ENCODE measurements at places on chromosomes 2 and 18. TPM values are rescaled to one million over a fixed set of nuclear protein-coding genes. Genes with fewer than 3 reads are reported as not detected.

The IL36B gene
- total RNA-seq = not detected

The NEU2 gene
- not detected for total RNA-seq

The CUL3 gene
- 86.4 TPM for total RNA-seq

The TMEM247 gene
- not detected for total RNA-seq

The LRP1B gene
- not detected for total RNA-seq

The AGXT gene
- total RNA-seq = not detected

The CRYGC gene
- not detected for total RNA-seq

The SKA1 gene
- 38.0 TPM for total RNA-seq

DNA sequence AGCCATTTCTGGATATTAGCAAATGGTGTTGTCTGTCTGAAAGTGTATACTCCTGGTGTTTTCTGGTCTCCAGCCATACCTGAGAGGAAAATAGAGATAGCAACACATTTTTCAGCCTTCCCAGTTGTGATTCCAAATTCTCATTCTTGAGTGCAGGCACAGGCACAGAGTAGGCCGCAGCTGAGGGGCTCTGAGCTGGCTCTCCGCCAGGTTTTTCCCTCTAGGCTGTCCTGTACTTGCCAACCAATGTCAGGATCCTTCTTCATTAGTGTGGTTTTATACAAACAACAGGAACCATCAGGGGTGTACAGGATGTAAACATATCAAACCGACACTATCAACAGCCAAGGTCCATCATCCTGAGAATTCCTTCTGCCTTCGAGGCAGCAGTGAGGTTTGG, 1733.6 kb upstream of the CELF4 start:
- H3K4me3 ChIP-seq = no peak overlapping the region
- no peaks in the 10 kb centered on the region for H3K27me3 ChIP-seq
- H3K4me1 ChIP-seq = no peaks in the 10 kb centered on the region
- H3K27ac ChIP-seq = no peak overlapping the region
- DNase-seq = no peak

- no peak overlapping the region for H3K4me3 ChIP-seq
- no peaks in the 10 kb centered on the region for H3K27me3 ChIP-seq
- DNase-seq = no peak
These were observed 36.0 kb downstream of the SERTAD2 start for GRCh38 chr2:64617631-64618151.

- no peak overlapping the region for H3K27ac ChIP-seq
- H3K4me1 ChIP-seq = no peaks in the 10 kb centered on the region
- no peak overlapping the region for H3K4me3 ChIP-seq
- H3K36me3 ChIP-seq = peaks cover 12% of the 10 kb centered on the region
- no peaks in the 10 kb centered on the region for H3K27me3 ChIP-seq
- DNase-seq = no peak
These were observed 98.7 kb downstream of the PLEKHA3 start for GRCh38 chr2:178579006-178579405.

DNA sequence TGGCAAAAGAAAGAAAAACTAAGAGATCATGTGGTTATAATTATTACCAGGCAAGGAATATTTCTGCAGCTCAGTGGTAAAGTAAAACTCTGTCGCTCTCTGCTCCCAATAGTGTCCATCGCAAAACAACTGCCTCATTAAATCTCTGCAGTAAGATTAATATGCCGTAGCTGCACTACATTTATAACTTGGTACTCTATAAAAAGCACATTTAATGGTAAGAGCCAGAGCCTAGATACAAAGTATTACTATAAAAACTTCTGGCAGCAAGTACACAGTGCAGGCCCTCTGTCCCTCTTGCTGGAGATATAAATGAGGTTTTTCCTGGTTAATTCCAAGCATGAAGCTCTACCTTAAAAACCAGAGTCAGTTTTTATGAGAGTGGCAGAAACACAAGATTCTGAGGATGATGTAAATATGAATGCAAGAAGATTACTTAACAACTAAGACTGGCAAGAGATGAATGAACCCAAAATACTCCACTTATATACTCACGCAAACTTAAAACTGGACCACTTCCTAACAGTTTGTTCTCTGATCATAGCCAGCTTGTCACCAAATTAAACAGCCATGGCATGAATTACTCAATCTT, 25.5 kb downstream of the ZNF521 start:
- DNase-seq = no peak
- H3K36me3 ChIP-seq = no peaks in the 10 kb centered on the region
- no peaks in the 10 kb centered on the region for H3K4me1 ChIP-seq
- H3K4me3 ChIP-seq = no peak overlapping the region

DNA sequence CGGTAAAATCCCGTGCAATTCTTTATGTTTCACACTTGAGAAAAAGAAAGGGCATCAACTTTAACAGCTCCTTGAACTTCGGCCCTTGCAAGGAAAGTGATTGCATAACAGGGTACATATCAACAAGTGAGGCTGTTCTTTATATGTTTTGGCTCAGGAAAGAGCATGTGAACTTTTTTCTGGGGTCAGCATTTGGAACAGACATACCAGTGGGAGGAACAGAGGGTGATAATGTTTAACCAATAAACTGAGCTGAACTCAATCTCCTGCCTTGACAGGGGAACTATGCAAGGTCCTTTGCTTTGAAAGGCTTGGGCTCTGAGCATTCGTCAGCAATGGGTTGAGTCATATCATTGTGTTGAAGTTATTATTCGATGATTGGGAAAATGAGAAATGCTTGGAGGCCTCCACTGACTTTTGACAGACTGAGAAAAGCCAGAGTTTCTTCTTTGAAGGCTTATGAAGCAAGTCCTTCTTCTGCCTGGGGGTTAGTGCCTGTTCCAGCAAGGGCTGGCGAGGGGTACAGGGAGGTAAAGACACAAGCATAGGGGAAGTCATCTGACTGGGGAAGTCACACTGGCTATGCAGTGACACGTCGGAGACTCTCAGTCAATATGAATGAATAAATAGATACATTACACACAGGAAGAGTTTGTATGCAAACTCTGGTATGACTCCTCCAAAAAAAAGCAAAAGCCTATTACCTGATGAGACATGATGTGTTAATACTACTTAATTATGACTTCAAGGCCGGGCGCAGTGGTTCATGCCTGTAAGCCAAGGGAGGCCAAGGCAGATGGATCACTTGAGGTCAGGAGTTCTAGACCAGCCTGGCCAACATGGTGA, 57.2 kb downstream of the CYB5A start:
- H3K27ac ChIP-seq = no peak overlapping the region
- H3K4me3 ChIP-seq = no peak overlapping the region
- peaks cover 10% of the 10 kb centered on the region for H3K27me3 ChIP-seq
- no peak for DNase-seq
- H3K4me1 ChIP-seq = no peaks in the 10 kb centered on the region

DNA sequence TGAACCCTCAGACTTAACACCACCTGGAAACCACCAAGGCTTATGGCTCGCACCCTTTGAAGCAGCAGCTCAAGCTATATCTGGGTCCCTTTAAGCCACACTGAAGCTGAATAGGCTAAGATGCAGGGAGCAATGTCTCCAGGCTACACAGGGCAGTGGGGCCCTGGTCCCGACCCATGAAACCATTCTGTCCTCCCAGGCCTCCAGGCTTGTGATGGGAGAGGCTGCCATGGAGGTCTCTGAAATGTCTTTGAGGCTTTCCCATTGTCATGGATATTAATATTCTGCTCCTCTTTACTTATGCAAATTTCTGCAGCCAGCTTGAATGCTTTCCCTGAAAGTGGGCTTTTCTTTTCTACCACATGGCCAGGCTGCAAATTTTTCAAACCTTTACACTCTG, 608.7 kb downstream of the CNTNAP5 start:
- no peaks in the 10 kb centered on the region for H3K4me1 ChIP-seq
- DNase-seq = no peak

DNA sequence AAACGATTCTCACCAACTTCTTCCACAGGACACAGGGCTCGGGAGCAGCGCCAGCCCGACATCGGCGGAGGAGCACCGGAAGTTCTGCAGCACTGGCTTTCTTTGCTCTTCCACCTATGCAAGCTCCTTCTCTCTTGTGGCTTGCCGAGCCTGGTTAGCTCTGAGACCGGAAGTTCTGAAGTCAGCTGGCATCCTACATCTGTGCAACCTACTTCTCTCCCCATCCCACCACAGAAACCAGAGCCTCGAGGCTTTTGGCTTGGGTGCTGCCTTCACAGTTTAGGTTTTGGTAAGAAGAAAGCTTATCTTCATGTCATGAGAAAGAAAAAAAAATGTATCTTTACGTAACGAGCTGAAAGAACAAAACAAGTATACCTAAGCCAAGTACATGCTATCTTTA, 111.7 kb downstream of the ANKRD44 start:
- H3K36me3 ChIP-seq = peaks cover 14% of the 10 kb centered on the region
- peak overlapping the region; percentile 97 for H3K4me3 ChIP-seq
- H3K27ac ChIP-seq = peak overlapping the region; percentile 81
- DNase-seq = peak; percentile 91

DNA sequence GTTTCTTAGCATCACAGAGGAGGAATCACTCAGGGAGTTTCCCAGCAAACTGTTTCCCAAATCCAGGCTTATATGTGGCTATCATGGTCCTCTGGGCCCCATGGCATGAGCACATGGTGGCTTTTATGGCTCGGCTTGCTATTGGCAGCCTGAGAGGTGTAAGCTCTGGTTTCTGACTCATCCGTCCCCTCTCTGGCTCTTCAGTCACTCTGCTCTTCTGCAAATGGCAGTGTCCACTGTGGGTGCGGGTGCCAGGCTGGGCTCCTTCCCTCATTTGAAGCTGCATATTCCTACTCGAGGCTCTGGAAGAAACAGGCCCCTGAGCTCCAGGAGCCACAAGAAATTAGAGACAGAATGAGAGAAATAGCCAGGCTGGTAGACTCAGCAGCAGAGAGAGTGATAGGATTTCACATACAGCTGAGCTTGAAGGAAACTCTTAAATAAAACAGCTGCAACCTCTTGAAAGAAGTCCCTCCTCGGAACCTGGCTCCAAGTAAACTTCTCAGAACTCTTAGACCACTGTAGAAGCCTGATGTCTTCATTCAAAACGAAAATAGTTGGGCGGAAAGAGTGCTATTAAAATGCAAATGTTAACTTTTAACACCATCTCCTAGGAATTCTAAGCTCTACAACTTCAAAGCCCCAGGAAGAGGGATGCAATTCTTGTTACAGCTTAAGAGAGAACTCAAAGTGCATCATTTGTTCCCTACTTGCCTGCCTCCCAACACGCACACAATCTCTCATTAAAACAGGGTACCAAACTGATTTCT, 212.6 kb upstream of the SP5 start:
- peaks cover 33% of the 10 kb centered on the region for H3K27me3 ChIP-seq
- peaks cover 10% of the 10 kb centered on the region for H3K4me1 ChIP-seq
- no peak for DNase-seq
- H3K36me3 ChIP-seq = no peaks in the 10 kb centered on the region

GRCh38 chr2:74984947-74985637, 26.6 kb downstream of the POLE4 start:
- no peaks in the 10 kb centered on the region for H3K27me3 ChIP-seq
- no peak for DNase-seq
- no peaks in the 10 kb centered on the region for H3K36me3 ChIP-seq
- no peak overlapping the region for H3K27ac ChIP-seq
- H3K4me3 ChIP-seq = no peak overlapping the region

GRCh38 chr2:82494739-82495138, 1964.3 kb downstream of the SUCLG1 start:
- no peaks in the 10 kb centered on the region for H3K4me1 ChIP-seq
- no peak for DNase-seq
- H3K27ac ChIP-seq = no peak overlapping the region

- DNase-seq = no peak
- H3K4me1 ChIP-seq = no peaks in the 10 kb centered on the region
- no peaks in the 10 kb centered on the region for H3K27me3 ChIP-seq
- peak overlapping the region; percentile 80 for H3K27ac ChIP-seq
- peaks cover 4% of the 10 kb centered on the region for H3K36me3 ChIP-seq
- no peak overlapping the region for H3K4me3 ChIP-seq
These were observed 47.4 kb downstream of the PSMG2 start for GRCh38 chr18:12750076-12750714.

DNA sequence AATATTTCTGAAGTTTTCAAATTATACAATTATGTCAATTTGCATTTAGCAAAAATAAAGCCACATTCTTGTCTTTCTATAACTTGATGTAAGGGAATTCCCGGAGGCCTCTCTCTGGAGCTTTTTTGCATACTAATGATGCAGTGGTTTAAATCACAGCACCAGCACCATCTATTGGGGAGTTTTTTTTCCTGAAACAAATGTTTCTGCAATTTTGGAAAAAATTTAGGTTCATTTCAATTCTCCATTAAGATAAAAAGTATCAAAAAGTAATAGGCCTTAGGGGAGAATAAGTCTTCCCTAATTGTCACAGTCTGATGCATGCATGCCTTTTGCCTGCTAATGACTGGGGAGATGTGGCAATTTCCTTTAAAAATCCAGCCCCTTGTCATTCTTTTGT, 13.5 kb downstream of the CBLN2 start:
- no peak overlapping the region for H3K4me3 ChIP-seq
- no peak overlapping the region for H3K27ac ChIP-seq
- H3K4me1 ChIP-seq = no peaks in the 10 kb centered on the region
- no peak for DNase-seq
- H3K36me3 ChIP-seq = no peaks in the 10 kb centered on the region
- H3K27me3 ChIP-seq = no peaks in the 10 kb centered on the region

DNA sequence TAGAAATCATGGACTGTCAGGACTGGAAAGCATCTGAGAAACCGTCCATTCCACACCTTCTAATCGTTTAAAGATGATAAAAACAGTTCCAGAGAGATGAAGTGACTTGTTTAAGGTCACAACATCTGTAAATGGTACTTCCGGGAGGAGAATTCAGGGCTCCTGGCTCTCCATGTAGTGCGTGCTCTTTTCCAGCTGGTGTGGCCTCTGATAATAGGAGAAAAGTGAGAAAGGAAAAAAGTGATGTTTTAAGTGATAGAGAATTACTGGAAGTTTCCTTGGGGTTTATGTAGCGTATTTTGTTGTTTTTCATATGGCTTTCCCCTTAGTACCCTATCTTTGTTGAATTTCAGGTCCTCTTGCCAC, 663 bp downstream of the C2orf49 start:
- H3K27ac ChIP-seq = peak overlapping the region; percentile 99
- peaks cover 25% of the 10 kb centered on the region for H3K4me1 ChIP-seq
- H3K4me3 ChIP-seq = peak overlapping the region; percentile 97
- H3K27me3 ChIP-seq = no peaks in the 10 kb centered on the region
- H3K36me3 ChIP-seq = peaks cover 11% of the 10 kb centered on the region
- DNase-seq = no peak

- H3K36me3 ChIP-seq = no peaks in the 10 kb centered on the region
- no peaks in the 10 kb centered on the region for H3K4me1 ChIP-seq
- H3K4me3 ChIP-seq = no peak overlapping the region
- no peaks in the 10 kb centered on the region for H3K27me3 ChIP-seq
- no peak overlapping the region for H3K27ac ChIP-seq
These were observed 264.1 kb upstream of the THUMPD2 start for GRCh38 chr2:40043191-40043590.

GRCh38 chr2:128447538-128447995, 128.9 kb upstream of the HS6ST1 start:
- H3K4me1 ChIP-seq = no peaks in the 10 kb centered on the region
- H3K36me3 ChIP-seq = no peaks in the 10 kb centered on the region
- H3K27me3 ChIP-seq = peaks cover 10% of the 10 kb centered on the region
- no peak overlapping the region for H3K27ac ChIP-seq
- no peak overlapping the region for H3K4me3 ChIP-seq

- no peak overlapping the region for H3K27ac ChIP-seq
- peaks cover 13% of the 10 kb centered on the region for H3K4me1 ChIP-seq
- H3K4me3 ChIP-seq = no peak overlapping the region
- no peak for DNase-seq
- H3K27me3 ChIP-seq = no peaks in the 10 kb centered on the region
These were observed 95.8 kb upstream of the RGPD4 start for GRCh38 chr2:107730898-107731297.

GRCh38 chr18:35383136-35383535, 6.0 kb upstream of the ZNF396 start:
- no peak overlapping the region for H3K27ac ChIP-seq
- H3K27me3 ChIP-seq = peaks cover 18% of the 10 kb centered on the region
- H3K4me3 ChIP-seq = no peak overlapping the region
- no peaks in the 10 kb centered on the region for H3K36me3 ChIP-seq
- DNase-seq = no peak
